Tibial nerve (tissue), 4 donors: ENCODE measurements at places on chromosomes 2 and 18. TPM values are rescaled to one million over a fixed set of nuclear protein-coding genes. Genes with fewer than 3 reads are reported as not detected.

CNDP1 gene
- total RNA-seq, result not detected

DNA sequence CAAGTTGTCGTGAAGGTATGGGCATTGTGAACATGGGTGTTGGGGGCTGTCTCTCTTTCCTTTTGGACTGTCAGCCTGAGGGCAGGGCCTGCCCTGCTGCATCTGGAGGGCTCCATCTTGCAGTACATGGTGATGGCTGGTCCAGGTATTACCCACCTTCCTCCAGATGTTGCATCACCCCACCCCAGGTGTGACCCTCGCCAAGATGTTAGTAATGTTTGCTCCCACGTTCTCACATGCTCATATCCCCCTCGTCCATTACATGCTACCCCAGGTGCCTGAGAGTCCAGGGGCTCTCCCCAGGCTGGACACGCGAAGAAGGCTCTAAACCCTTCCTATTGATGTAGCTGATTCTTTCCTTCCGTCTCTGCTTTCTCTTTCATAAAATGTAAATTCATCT is 13.9 kb downstream of the ZAP70 start:
- no peaks in the 10 kb centered on the region for H3K27me3 ChIP-seq
- H3K4me3 ChIP-seq, result no peak overlapping the region
- no peaks in the 10 kb centered on the region for H3K36me3 ChIP-seq
- no peaks in the 10 kb centered on the region for H3K4me1 ChIP-seq
- DNase-seq, result no peak

SRD5A2 gene
- not detected for total RNA-seq

DNA sequence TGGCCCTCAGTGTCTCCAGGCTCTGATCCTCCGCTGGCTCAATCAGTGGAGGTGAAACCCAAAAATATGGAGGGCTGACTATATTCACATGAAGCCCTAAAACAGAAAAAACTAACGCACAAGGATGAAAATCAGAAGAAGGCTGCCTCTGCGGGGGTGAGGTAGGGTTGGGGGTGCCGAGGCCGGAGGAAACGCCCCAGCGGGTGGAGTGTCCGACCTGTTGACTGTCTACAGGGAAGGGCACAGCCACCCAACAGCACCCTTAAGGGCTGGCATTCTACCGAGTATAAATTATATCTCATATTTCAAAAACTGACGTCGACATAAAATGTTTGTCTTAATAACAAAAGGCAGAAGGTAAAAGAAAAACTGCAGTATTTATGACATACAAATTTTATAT is 223.5 kb downstream of the HDAC4 start:
- no peaks in the 10 kb centered on the region for H3K4me1 ChIP-seq
- no peaks in the 10 kb centered on the region for H3K27me3 ChIP-seq
- no peak for DNase-seq
- no peak overlapping the region for H3K4me3 ChIP-seq
- no peak overlapping the region for H3K27ac ChIP-seq

DNA sequence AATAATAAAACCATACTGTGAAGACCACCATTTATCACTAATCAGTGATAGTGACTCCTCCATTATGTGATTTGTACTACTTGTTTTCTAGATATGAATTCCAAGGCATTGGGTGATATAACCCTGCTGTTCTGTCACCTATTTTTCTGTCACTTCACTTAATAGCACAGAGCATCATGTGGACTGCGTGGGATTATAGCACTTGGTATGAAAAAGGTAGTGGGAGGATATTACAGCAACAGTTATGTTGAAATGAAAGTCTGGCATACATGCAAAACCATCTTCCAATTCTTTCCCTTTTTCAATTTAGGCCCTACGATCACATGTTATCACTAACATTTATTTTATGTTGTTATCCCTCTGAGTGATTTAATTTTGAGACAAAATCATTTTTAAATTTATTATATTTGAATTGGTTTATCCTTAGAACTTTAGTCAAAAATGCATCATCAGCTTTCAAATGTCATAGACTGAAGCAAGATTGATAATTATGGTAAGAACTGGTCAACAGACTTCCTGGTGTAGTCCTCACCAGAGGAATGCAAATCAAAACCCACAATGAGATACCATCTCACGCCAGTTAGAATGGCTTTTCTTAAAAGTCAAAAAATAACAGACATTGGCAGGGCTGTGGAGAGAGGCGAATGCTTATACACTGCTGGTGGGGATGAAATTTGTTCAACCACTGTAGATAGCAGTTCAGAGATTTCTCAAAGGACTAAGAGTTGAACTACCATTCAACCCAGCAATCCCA is 242.6 kb downstream of the IKZF2 start:
- no peak overlapping the region for H3K4me3 ChIP-seq
- H3K36me3 ChIP-seq, result no peaks in the 10 kb centered on the region
- H3K4me1 ChIP-seq, result peaks cover 7% of the 10 kb centered on the region
- H3K27me3 ChIP-seq, result no peaks in the 10 kb centered on the region
- DNase-seq, result no peak

PAIP2B gene
- total RNA-seq, result 14.7 TPM

DNA sequence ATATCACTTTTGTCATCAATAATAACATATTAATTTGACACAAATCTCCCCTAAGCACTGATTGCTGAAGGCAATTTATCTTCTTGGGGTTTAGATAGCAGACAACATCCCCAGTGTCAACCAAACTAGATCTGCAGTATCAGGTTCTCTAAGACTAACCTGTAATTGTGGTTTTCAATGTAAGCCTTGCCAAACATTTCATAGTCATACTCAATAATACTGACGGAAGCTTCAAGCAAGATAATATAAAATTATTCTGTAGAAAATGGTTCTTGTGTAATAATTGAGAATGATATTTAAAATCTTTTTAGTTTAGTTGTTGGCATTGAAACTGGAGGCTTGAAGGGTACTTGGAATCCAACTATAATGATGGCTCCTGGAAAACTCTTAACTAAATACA is 186.3 kb downstream of the RIT2 start:
- no peaks in the 10 kb centered on the region for H3K27me3 ChIP-seq
- H3K36me3 ChIP-seq, result no peaks in the 10 kb centered on the region
- no peak overlapping the region for H3K4me3 ChIP-seq
- H3K4me1 ChIP-seq, result no peaks in the 10 kb centered on the region

GKN2 gene
- total RNA-seq, result not detected

- peak overlapping the region; percentile 55 for H3K4me3 ChIP-seq
- H3K27me3 ChIP-seq, result no peaks in the 10 kb centered on the region
- peaks cover 43% of the 10 kb centered on the region for H3K4me1 ChIP-seq
- no peak for DNase-seq
- H3K36me3 ChIP-seq, result no peaks in the 10 kb centered on the region
These were observed 533 bp downstream of the CXCR4 start for GRCh38 chr2:136117391-136117841.

GRCh38 chr18:21281603-21282002 is 39.6 kb downstream of the GREB1L start:
- no peaks in the 10 kb centered on the region for H3K4me1 ChIP-seq
- no peaks in the 10 kb centered on the region for H3K36me3 ChIP-seq
- no peaks in the 10 kb centered on the region for H3K27me3 ChIP-seq
- DNase-seq, result no peak
- H3K27ac ChIP-seq, result no peak overlapping the region

DNA sequence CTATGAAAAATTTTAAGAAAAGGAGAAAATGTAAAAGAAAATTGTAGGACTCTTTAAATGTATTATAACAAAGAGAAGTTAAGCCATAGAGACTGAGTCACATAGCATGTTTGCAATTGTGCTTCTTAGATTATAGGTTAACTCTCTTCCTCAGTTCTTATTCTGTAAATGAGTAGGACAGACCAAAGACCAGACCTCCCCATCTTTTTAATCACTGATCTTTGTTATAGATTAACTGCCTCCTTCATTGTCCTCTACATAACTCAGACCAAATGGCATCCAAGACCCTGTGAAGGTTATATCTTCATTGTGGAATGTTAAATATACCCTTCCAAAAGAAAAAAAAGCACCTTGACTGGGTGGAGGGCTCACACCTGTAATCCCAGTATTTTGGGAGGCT is 316.9 kb upstream of the LRRTM4 start:
- no peaks in the 10 kb centered on the region for H3K36me3 ChIP-seq
- no peaks in the 10 kb centered on the region for H3K4me1 ChIP-seq
- DNase-seq, result no peak
- no peak overlapping the region for H3K4me3 ChIP-seq
- no peak overlapping the region for H3K27ac ChIP-seq

GRCh38 chr2:64807417-64807816 is 153.7 kb upstream of the SERTAD2 start:
- no peak overlapping the region for H3K27ac ChIP-seq
- no peaks in the 10 kb centered on the region for H3K27me3 ChIP-seq
- no peaks in the 10 kb centered on the region for H3K36me3 ChIP-seq
- H3K4me1 ChIP-seq, result no peaks in the 10 kb centered on the region
- no peak overlapping the region for H3K4me3 ChIP-seq

GRCh38 chr2:185618625-185619024 is 120.0 kb upstream of the FSIP2 start:
- H3K4me1 ChIP-seq, result no peaks in the 10 kb centered on the region
- DNase-seq, result no peak
- H3K27ac ChIP-seq, result no peak overlapping the region
- no peaks in the 10 kb centered on the region for H3K27me3 ChIP-seq
- no peak overlapping the region for H3K4me3 ChIP-seq

- no peak overlapping the region for H3K4me3 ChIP-seq
- H3K36me3 ChIP-seq, result no peaks in the 10 kb centered on the region
- DNase-seq, result no peak
- H3K27ac ChIP-seq, result no peak overlapping the region
- H3K4me1 ChIP-seq, result no peaks in the 10 kb centered on the region
These were observed 533.5 kb upstream of the NRP2 start for GRCh38 chr2:205148755-205149154.

DSG2 gene
- 6.6 TPM for total RNA-seq

DNA sequence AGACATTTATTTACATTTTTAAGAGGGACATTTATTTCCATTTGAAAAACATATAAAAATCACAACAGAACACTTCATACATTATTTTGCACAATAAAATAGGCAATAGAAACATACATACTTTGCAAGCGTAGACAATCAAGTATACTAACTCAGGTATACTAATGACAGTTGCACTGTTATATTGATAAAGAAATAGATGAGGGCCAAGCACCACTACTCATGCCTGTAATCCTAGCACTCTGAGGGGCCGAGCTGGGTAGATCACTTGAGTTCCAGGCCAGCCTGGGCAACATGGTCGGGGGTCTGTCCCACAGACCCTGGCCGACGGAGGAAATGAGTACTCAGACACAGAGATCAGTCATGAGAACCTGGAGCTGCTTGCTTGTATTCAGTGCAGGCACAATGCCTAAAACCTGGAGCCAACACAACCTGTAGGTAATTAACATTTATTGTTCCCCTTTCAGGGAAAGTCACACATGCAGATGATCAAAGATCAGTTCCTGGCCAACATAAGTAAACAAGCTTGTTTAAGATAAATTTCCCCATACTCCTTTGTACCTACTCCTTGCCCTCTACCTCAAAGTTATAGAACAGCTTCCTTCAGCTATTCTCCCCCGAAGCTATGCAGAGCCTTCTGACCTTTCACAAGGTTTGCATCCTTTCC is 1960.2 kb downstream of the SUCLG1 start:
- DNase-seq, result no peak
- no peak overlapping the region for H3K4me3 ChIP-seq
- H3K4me1 ChIP-seq, result no peaks in the 10 kb centered on the region
- no peaks in the 10 kb centered on the region for H3K27me3 ChIP-seq
- H3K36me3 ChIP-seq, result no peaks in the 10 kb centered on the region

DNA sequence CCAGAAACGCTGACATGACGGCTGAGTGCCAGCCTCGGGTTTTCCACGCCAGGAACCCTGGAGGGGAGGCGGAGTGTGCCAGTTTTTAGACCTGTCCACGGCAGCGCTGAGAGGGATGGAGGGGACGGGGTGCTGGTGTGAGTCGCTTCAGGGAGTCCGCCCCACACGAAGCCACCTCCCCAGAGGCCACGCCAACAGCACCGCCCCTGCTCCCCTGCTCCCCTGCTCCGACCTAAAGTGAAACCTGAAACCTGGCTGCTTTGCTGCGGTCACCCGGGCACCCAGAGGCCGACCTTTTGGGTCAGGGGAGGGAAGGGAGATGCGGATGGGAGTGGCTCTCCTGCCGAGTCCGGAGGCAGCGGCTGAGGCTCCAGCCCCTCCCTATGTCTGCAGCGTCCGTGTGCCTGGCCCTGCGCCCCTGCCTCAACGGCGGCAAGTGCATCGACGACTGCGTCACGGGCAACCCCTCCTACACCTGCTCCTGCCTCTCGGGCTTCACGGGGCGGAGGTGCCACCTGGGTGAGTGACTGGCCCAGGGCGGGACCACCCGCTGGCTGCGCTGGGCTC is 38.1 kb downstream of the SNED1 start:
- H3K27ac ChIP-seq, result no peak overlapping the region
- H3K4me1 ChIP-seq, result no peaks in the 10 kb centered on the region
- peak overlapping the region; percentile 28 for H3K4me3 ChIP-seq
- H3K27me3 ChIP-seq, result no peaks in the 10 kb centered on the region

- no peaks in the 10 kb centered on the region for H3K27me3 ChIP-seq
- no peaks in the 10 kb centered on the region for H3K36me3 ChIP-seq
- H3K4me1 ChIP-seq, result no peaks in the 10 kb centered on the region
- no peak overlapping the region for H3K27ac ChIP-seq
- H3K4me3 ChIP-seq, result no peak overlapping the region
These were observed 13.5 kb downstream of the CCDC141 start for GRCh38 chr2:179036353-179036905.

GRCh38 chr18:62957885-62958472 is 242.6 kb downstream of the PHLPP1 start:
- peak; percentile 63 for DNase-seq
- peaks cover 5% of the 10 kb centered on the region for H3K36me3 ChIP-seq
- no peak overlapping the region for H3K27ac ChIP-seq

DNA sequence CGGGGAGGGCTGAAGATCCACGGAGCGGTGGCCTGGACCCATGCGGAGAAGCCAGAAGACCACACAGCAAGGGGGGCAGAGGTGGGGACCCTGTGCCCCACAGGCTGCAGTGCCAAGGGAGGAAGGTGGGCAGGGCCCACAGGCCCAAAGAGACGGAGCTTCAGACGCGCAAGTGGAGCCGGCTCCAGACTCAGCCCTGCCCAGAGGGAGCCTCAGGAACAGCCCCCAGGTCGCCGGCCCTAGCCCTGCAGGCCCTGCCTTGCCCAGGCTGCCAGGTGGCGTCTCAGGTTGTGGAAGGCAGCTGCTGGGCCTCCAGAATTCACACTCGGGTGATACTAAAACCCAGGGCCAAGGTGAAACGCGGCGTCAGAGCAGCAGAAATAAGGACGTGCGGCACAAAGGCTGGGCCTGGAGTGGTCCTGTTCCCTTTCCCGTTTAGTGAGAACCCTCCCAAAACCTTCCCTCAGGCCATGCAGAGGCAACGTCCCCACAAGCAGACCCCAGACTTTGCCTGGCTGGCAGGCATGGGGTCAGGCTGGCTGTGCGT is 36.8 kb downstream of the SLC66A2 start:
- DNase-seq, result no peak
- H3K36me3 ChIP-seq, result no peaks in the 10 kb centered on the region
- no peak overlapping the region for H3K4me3 ChIP-seq

GRCh38 chr2:33083699-33084387 is 137.1 kb downstream of the LTBP1 start:
- no peak overlapping the region for H3K4me3 ChIP-seq
- H3K27me3 ChIP-seq, result no peaks in the 10 kb centered on the region
- no peaks in the 10 kb centered on the region for H3K36me3 ChIP-seq
- H3K4me1 ChIP-seq, result no peaks in the 10 kb centered on the region
- no peak overlapping the region for H3K27ac ChIP-seq

DNA sequence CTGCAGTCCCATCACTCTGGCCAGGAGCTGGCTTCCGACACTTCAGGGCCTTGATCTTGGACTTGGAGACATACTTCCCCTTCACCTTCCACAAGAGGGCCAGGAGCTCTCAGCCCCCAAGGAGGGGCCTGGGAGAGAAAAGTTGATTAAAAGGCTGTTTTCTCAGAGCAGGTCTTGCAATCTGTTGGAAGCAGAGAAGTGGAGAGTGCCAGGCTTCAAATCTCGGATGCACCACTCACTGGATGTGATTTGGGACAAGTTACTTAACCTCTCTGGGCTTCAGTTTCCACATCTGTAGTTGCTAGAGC is 255.3 kb downstream of the CYP26B1 start:
- DNase-seq, result no peak
- H3K4me3 ChIP-seq, result no peak overlapping the region
- no peaks in the 10 kb centered on the region for H3K4me1 ChIP-seq
- H3K36me3 ChIP-seq, result no peaks in the 10 kb centered on the region
- no peak overlapping the region for H3K27ac ChIP-seq
